Activated effector memory CD4-positive, alpha-beta T cell treated with anti-CD3 and anti-CD28 coated beads, Interleukin-2, amount 50 U/mL, for 16 hours (primary cell): ENCODE measurements at places on chromosomes 2 and 18.

DNA sequence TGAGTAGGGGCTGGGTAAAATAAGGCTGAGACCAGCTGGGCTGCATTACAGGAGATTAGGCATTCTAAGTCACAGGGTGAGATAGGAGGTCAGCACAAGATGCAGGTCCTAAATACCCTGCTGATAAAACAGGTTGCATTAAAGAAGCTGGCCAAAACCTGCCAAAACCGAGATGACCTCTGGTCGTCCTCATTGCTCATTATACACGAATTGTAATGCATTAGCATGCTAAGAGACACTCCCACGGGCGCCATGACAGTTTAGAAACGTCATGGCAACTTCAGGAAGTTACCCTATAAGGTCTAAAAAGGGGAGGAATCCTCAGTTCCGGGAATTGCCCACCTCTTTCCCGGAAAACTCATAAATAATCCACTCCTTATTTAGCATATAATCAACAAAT lies 132.2 kb downstream of the ARL4C start:
- DNase-seq, result no peak

- DNase-seq, result peak; percentile 88
These were observed 246.0 kb downstream of the LDLRAD4 start for GRCh38 chr18:13464432-13465123.

DNA sequence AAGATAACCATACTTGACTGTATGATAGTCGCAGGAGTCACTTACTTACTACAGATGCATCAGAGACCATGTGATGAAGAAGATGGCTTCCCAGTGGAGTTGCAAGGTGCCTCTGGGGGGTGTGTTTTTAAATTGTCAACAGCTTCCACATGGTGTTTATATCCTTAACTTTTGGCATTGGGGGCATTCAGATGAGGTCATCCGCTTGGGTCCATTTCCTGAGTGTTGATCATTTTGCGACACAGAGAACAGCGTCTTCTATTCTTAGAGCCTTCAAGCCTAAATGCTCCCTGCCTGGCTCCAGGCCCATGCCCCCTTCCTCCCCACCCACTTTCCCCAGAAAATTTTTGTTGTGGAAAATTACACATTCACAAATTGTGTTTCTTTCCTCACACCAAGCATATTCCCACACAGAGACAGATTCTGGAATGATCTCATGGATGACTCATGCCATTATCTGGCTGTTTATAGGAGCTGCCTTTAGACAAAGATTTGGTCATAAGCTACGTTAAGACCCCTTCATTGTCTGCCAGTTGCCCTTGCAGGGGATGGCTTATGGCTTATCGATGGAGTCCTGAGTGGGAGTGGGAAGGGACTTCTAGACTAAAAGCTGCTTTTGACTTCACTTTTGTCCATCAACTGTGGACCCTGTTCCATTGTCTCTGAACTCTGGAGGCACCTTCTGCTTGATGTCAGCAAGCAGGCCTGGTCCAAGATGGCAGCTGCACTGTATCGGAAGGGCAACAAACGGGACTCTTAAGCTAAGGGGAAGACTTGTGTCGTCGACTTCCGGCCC lies 91.8 kb downstream of the CABLES1 start:
- no peak for DNase-seq

GRCh38 chr18:72846736-72847533 lies 20.9 kb downstream of the NETO1 start:
- DNase-seq, result no peak

GRCh38 chr2:147331790-147332419 lies 512.9 kb upstream of the ACVR2A start:
- peak; percentile 75 for DNase-seq

DNA sequence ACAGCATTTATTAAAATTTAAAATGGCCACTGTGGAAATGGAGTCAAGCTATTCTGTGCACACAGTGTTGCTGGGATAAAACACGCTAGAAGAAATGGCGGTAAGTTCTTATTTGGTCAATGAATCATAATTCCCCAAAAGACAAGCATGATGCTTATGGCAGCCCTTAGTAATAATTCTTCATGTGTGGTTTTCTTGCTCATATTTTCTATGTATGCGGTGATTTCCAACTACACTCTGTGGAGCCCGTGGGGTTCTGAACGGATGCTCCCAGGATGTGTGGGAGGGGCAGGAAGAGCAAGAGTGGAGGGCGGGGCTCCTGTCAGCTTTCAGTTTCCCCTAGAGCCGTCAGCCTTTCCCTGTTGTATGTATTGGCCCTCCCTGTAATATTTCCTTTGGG lies 91.7 kb upstream of the RMDN2 start:
- no peak for DNase-seq

DNA sequence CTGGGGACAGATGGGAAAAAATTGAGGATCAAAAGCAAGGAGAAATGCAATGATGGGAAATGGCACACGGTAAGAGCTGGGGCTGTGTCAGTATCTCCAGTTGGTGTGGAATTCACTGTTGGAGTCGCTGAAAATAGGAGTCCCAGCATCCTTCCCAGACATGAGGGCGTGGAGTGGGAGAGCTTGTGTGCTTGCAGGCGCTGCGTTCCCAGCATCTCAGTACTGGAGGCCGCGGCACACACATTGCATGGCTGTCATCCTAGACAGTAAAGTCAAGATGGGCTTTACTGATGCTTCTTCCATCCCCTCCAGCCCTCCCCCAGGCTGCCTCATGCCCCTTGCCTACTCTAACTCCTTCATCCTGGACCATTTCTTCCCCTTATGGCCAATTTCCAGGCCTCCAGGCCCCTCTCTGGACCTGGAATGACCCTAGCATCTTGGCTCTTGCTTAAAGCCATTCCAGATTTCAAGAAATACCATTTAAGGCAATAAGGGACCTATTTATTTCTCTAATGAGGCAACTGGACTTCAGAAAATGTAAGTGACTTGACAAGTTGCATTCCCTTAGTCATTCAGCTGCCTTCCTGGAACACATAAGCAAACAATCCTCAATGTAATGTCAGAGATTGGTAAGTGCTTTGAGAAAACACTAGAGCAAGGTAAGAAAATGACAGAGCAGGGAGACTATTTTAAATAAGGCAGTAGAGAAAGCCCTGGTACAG lies 70.5 kb upstream of the TTC39C start:
- DNase-seq, result no peak

DNA sequence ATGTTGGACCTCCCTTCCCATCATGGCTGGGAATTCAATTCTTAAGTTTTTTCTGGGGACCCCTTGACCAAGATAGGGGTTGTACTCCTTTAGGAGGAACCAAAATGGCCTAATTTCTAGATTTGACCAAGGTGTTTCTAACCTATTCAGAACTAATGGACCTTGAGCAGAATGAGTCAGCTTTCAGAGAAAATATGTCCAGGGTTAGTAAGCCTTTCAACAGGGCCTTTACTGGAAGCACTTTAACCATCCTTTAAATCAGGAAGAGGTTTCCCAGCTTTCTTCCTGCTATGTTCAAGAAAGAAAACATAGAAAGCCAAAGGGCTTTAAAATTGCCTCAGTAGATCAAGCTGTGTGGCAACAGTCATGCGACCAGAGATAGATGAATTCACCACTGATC lies 1184.9 kb upstream of the ACVR2A start:
- DNase-seq, result no peak

- DNase-seq, result no peak
These were observed 2083.1 kb upstream of the PIK3C3 start for GRCh38 chr18:39871961-39872360.

DNA sequence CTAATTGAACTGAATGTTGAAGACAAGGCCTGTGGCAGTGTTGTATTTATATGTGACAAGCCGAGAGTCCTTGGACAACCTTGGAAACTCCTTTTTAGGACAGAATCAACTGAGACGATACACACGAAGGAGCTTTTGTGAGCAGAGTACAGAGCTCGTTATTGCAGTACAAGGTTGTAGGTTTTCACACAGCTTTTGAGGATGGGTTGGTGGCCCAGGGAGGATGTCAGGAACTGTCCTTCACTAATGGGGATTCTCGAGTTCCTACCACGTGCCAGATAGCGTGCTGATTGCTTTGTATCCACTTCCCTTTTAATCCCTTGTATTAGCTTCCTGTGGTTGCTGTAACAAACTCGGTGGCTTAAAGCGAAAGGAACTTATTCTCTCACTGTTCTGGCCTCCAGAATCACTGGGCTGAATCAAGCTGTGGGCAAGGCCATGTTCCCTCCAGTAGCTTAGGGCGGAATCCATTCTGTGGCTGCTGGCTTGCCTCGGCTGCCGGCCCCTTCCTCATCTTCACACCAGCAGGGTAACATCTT lies 20.2 kb downstream of the INPP4A start:
- DNase-seq, result peak; percentile 73

DNA sequence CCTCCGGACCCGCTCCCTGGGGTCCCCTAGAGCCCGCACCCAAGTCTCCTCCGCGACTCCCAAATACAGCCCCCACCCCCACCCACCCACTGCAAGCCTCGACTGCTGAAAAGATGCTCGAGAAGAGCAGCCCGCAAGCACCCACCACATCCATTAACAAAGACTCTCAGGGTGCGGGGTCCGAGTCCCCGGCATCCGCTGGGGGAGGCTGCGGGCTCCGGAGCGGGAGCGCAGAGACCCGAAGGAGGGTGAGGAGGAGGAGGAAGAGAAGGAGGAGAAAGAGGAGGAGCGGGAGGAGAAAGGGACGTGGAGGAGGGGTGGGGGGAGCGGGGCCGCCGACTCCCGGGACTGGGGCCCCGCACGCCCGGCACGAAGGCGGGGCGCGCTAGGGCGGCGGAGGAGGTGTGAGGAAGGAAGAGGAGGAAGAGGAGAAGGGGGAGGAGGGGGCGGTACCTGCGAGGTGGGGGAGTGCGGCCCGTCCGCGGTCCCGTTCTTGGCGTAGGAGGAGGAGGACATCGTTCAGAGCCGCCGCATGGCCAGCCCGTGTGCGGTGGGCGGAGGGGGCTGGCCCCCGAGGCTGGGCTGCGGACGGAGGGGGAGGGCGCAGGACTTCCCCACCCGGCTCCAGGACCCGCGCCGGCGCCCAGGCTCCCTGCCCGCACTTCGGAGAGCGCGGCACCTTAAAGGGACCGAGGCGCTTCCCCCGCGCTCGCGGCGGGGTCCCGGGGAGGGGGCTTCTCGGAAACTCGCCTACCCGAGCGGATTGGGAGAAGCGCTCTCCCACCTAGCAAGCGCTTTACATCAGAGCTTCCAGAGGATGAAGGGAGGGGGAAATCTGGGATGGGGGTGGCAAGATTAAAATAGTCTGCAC lies at the start of gene CACNB4:
Gene CACNB4 (minus strand): TSS at position 549 of the 871 bp plus-strand sequence.
- no peak for DNase-seq

DNA sequence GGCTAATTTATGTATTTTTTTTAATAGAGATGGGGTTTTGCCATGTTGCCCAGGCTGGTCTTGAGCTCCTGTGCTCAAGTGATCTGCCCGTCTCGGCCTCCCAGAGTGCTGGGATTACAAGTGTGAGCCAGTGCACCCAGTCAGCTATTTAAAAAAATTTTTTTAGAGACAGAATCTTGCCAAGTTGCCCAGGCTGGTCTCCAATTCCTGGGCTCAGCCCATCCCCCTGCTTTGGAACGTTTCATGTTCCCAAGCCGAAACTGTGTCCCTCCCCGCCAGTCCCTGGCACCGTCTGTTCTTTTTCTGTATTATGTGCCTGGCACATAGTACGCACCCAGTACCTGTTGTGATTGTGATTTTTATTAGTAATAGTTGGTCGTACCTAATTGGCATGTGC lies 63.1 kb upstream of the MGAT5 start:
- DNase-seq, result no peak

- DNase-seq, result peak; percentile 75
These were observed 3.6 kb upstream of the DGKD start for GRCh38 chr2:233350708-233351107.
